HS-5 (cell line): ENCODE measurements at places on chromosomes 12 and 14.

DNA sequence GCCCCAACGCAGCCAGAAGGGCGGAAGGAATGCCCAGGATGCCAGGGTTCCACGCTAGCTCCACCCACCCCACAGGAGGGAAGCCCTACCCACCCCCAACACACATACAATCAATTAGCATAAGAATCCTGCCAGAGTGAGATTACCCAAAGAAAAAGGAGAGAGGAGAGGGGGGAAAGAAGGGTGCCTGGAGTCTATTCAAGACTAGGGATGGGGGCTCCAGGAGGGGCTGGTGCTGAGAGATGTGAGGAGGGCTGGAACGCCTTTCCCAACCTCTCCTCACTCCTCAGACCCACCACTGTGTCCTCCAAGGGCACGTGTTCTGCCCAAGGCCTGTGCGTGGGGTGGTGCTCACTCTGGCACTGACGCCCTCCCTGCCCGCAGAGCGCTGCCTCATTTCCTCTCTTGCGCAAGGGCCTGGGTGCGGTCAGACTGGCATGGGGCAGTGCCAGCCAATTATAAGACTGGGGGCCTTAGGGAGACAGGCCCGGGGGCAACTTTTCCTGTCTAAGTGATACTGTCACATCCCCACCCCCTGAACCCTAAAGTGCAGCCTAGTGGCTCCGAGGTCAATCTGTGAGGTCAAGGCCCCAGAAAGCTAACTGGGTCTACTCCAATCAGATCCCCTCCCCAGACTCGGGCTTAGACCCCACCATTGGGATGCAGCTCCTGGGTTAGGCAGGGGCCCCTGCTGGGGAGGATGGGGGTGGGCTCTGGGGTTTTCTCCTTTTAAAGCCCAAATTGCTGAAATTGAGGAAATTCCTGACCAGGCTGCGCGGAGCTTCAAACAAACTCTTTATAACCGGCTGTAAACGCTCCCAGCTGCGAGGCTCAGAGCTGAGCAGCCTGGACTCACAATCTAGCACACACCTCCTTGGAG is 10.2 kb upstream of the ITGB7 start:
- no peak for DNase-seq

GRCh38 chr12:28114488-28114887 is 75.8 kb upstream of the CCDC91 start:
- DNase-seq, result peak; percentile 42

GRCh38 chr14:99321236-99321925 is 49.4 kb upstream of the BCL11B start:
- no peak for DNase-seq

- no peak for DNase-seq
Observed at GRCh38 chr14:105472486-105472991, 2.1 kb upstream of the CRIP2 start.

DNA sequence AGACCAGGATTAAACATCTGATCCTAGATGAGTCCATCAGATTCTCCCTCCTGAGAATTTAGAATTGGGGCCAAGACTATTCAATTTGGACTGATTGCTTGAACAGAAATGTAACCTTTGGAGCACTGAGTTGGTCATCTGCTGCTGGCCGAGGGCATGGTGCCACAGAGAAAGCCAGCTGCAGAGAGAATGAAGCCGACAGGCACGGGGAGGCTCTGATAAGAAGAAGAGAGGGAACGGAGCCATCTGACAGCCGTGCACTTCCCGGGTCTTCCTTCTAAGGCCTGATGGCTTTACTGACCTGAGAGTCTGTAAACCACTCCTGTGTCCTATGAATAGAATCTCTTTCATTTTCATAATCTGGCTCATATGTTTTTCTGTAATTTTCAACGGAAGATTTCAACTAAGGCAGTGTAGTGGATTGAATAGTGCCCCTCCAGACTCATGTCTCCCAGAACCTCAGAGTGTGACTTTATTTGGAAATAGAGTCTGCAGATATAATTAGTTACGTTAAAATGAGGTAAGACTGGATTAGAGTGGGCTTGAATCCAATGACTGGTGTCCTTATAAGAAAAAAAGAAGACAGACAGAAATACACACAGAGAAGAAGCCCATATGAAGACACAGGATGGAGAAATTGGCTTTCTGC is 39.1 kb upstream of the FRS2 start:
- no peak for DNase-seq

- no peak for DNase-seq
Observed at GRCh38 chr14:26023967-26024366, 573.9 kb downstream of the NOVA1 start.

DNA sequence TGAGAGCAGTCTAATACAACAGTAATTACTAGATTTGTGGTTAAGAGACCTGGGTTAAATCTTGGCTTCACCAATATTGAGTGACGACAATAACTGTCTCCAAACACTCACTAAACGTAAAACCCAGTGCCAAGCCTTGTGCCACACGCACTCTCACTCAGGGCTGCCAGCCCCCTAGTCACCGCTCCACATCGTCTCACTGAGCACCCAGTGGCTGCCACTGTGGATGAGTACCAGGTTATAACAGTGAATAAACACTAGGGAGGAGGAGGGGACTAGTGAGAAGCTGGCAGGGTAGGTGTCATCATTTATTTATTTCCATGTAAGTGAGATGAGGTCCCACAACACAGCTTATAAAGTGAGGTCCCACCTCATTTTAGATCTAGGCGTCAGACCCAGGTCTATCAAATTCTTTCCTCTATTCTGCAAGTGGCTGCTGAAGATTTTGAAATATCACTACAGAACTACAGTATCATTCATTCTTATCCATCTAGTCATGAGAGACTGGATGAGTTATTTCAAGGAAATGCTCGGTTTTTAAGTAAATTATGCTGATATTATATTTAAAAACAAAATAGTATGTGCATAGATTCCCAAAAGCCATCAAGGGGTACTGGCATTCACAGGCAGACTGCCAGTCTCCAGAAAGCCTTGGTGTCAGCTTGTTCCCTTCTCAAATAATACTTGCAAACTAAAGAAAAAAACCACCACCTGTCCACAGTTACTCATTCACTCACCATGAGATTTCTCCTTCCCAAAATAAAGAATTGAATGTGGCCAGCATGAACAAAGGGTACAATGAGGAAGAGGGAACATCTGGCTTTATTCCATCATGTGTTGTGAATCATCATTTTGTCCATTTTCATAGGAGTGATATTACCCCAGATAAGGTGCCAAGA is 84.0 kb downstream of the PTPN21 start:
- DNase-seq, result no peak

- no peak for DNase-seq
Observed at GRCh38 chr14:103619057-103619456, 10.0 kb upstream of the KLC1 start.

- DNase-seq, result no peak
Observed at GRCh38 chr12:66776974-66777373, 98.1 kb upstream of the GRIP1 start.

- no peak for DNase-seq
Observed at GRCh38 chr12:122182887-122183587, at the start of gene LRRC43. TSS of gene LRRC43 (plus strand) at chr12:122183123. CDS start at chr12:122183145, 22 bp downstream.

- no peak for DNase-seq
Observed at GRCh38 chr14:77580964-77581505, 35.4 kb downstream of the SPTLC2 start.

- no peak for DNase-seq
Observed at GRCh38 chr12:20731274-20731673, 36.1 kb downstream of the SLCO1C1 start.

- DNase-seq, result peak; percentile 77
Observed at GRCh38 chr14:19823765-19824164, 20.2 kb downstream of the OR4N2 start.

GRCh38 chr12:93702707-93703315 is 25.6 kb downstream of the CRADD start:
- no peak for DNase-seq

DNA sequence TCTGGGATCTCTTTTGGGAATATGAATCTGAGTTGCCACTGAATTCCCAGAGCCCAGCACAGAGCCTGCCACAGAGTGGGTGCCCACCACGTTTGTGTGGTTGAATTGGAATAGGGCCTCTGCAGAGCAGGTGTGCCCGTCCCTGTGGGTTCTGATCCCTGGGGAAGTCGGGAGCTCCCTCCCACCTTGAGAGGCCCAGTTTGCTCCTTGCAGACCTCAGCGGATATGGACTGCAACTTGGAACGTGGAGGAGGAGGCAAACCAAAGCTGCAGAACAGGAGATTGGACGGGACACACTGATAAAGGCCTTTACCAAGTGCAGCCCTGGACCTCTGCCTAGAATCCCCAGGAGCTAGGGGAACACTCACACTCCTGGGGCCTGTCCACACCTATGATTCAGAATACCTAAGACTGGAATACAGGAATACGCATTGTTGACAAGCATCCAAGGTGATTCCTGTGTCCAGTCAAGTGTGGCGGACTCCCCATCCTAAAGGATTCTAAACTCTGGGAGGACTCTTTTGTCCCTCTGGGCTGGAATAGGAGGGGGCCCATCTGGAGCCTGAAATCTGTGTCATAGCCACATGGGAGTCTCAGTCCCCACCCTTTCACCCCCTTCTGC is 2.4 kb downstream of the KRT76 start:
- no peak for DNase-seq

- no peak for DNase-seq
Observed at GRCh38 chr12:106766393-106766826, 8.1 kb upstream of the RIC8B start.

DNA sequence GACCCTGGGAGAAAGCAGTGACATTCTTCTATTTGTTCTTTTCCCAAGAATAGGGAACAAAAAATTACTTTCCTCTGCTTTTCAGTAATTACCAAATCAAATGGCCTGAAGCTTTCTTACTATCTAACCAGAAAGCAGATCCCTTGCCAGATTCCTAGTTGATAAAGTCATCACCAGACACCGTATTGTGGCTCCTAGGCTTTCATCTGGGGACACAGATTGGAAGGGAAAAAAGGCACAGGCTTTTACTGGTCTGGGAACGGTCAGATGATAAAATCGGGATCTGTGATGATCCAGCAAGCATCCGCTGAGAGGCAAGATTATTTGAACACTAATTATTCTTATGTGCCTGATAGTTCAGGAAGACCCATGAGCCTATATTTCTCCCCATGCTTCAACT is 79.1 kb upstream of the BCL2L14 start:
- DNase-seq, result no peak

DNA sequence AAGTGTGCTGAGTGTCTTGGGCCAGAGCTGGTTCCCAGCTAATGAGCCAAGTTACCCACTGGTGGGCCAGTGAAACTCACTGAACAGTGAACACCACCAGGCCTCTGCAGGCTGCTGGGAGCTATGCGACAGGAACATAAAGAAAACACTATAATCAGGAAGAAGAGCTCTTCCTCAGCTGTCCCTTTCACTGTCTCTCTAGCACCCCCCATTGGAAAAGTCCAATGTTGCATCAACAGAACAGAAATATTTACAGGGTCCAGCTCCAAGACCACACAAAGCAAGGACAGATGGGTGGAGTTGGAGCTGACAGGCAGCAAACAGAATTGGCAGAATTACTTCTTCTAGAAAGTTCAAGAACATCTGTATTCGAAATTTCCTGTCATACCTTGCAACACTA is 903.6 kb upstream of the TMEM132C start:
- no peak for DNase-seq

- DNase-seq, result peak; percentile 33
Observed at GRCh38 chr12:104852102-104852501, 106.0 kb downstream of the SLC41A2 start.
